ENCODE measurements at places on chromosomes 12 and 14.

GRCh38 chr14:65096323-65097089 lies 5.8 kb downstream of the MAX start:
- no peak for DNase-seq

DNA sequence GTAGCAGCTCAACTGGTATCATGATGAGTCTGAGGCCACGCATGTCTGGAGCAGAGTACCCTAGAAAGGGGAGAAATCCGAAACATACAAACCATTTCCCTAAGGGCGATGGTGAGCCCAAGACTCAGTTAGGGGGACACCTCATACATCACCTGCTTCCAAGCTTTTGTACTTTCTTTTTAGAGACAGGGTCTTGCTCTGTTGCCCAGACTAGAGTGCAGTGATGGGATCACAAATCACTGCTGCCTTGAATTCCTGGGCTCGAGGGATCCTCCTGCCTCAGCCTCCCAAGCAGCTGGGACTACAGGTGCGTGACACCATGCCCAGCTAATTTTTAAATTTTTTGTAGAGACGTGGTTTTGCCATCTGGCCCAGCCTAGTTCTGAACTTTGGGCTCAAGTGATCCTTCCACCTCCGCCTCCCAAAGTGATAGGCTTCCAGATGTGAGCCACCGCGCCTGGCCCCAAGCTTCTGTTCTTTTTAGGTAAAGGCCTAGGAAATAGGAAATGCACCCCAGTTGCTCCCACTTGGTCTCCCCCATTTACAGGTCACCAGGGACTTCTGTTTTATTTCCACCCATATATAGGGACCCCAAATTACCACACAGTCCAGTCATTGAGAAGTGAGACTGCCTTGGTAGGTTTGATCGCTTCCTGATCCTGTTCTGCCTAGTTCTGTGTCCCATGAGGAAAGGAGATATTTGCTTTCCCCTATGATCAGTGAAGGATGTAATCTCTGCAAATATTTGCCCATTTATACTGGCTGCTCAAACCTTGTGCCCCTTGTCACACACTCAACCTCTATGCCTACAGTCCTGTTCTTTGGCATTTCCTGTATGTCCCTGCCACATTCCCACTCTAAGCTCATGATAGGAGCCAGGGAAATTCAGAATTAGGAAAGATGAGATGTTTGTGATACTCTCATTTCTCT lies at the start of gene APOF:
Gene APOF (minus strand): TSS at position 728 of the 930 bp plus-strand sequence. CDS start 112 bp downstream, at position 616.
- DNase-seq, result no peak

- DNase-seq, result no peak
Measured at GRCh38 chr14:96627811-96628775, 125.9 kb downstream of the PAPOLA start.

DNA sequence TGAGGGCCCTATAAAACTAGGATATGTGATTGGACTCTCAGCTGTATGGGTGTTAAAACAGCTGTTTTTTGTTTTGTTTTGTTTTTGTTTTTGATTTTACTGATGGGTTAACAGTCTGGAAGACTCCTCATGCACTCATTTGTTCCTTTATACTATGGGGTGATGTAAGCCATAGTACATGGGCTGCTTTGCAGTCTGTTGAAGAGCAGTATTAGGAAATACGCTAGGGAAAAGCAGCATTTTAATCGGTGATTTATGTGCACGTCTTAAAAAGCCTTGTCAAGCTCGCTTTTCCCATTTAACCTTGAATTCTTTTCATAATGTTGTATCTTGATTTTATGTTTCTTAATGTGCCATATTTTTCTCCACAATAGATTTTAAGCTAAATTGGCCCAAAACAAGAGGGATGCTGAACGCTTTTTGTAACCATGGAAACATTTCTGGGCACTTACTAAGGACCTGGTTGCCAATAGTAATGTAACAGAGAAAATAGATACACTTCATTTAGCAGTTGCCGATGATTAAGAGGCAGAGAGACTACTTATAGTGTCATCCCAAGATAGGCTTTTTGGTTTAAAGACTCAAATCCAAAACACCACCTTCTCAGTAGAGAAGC lies 244.0 kb downstream of the SNAPC1 start:
- no peak for DNase-seq

- no peak for DNase-seq
Measured at GRCh38 chr12:103318566-103318965, 177.2 kb downstream of the C12orf42 start.

- no peak for DNase-seq
Measured at GRCh38 chr14:64935508-64935907, 7.0 kb downstream of the GPX2 start.

DNA sequence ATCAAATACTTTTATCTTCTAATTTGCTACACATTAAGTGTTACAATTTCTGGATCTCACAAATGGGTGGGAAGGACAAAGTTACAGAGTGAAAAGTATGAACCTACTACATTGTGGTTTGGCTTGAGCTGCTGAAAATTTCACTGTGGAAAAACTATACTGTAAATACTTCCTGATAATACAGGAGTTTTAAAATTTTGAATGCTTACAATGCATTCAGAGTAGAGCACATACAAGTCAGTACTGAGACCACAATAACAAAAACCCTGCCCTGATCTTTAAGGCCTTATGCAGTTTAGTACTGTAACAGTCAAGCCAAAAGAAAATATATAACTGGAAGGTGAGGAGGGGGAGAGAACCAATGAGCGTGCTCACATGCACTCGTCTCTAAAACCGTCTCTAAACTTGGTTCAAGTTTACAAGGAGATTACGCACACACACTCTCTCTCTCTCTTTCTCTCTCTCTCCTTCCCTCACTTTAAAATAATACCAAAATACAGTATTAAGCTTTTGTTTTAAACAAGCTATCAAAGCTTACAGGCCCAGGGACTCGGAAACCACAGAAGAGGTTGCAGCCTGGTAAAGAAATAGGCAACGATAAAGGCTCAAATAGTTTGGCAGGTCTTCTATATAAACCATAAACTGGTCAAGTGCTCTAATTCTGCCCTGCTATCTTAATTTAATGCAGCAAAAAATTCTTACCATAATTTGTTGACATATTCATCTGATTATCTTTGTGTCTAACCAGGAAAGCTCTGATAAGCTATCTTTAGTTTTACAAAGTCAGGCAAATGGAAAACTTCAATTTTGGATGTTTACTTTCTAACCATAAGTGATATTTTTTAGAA lies 58.0 kb downstream of the ATF7 start:
- no peak for DNase-seq

DNA sequence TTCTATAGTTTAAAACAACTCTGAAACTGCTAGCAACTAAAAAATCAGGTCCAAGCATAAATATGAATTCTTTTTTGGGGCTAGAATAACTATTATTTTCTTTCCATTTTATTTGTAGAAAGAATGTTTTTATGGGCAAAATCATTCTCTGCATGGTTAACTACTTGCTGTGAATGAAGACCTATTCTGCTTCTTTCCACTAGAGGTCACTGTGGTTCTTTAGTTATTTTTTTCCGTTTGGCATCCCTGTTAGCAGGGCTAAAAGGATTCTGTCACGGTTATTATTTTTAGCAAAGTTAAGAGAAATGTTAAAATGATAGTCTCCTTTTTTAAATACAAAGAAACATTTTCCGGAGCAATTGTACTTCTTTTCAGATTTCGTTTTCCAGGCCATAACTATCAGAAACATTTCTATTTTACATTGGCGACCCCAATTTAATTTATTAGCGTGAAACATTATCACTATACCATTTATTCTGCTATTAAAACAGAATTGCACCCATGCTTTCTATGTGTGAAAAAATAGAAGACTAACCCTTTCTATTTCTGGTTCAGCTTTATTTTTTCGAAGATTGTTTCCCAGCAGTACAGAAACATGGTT lies 404.8 kb downstream of the ATP23 start:
- peak; percentile 38 for DNase-seq

DNA sequence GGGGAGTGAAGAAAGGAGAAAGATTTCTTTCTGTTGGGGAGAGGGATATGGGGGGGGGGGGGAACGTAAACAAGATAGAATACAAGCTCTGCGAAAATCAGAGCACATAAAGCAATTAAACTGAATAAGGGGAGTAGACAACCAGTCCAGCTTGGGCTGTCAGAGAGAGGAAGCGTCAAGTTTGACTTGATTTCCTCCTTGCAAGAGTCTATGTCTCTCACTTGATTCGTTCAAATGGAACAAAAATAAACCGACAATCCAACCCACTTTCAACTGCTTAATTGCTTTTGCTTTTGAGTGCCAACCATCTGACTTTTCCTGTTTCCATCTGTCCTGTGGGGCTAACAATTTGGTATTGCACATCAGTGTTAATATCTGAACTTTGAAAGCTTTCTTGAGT lies 942 bp downstream of the SYT1 start:
- no peak for DNase-seq

- DNase-seq, result no peak
Measured at GRCh38 chr14:76920331-76921087, 94.3 kb downstream of the LRRC74A start.

- no peak for DNase-seq
Measured at GRCh38 chr14:34065690-34066391, 115.0 kb upstream of the EGLN3 start.

GRCh38 chr12:46439793-46440511 lies 67.4 kb upstream of the SLC38A2 start:
- DNase-seq, result no peak

DNA sequence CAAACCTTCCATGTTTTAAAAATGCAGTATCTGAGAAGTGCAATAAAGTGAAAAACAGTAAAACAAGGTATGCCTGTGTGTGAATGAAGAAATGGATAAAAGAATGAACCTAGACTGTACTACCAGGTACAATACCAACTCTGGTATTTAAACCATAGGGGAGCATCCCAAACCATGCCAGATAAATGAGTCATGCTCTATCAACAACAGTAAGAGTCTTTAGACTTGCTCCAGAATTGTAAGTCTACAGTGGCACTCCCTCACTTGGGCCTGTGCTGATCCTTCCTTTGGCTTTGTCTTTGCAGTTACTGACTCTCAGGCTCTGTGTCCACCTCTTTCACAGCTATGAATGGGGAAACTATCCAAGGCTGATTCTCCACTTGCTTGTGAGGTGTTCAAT lies 38.1 kb downstream of the BBS10 start:
- no peak for DNase-seq

DNA sequence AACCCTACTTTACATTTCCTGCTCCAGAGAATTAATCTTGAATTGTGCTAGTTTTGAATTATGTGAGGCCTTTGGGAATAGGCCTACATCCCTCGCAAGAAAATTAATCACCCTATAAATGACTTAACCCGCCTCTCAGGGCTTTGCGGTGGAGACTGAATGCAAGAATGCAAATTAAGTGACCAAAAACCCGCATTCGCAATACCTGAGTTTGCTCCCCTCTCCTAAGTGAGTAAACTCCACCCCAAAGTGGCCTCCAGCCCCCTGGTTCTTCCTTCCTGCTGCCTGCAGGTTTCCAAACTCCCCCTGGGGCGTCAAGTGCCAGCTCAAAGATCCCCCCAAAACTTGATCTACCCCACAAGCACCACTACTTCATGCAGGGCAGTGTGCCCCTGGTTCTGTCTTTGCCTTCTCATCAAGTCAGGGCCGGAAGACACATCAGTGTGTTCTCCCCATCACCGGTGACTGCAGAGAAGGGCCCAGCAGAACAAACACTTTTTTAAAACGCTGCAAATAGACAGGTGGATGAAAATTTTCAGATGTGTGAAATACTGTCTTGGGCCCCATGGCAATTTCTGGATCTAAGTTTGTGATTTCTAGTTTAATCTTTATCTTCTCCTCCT lies 644.7 kb downstream of the VRK1 start:
- DNase-seq, result no peak

- DNase-seq, result no peak
Measured at GRCh38 chr14:59252772-59253500, 64.5 kb downstream of the DAAM1 start.

GRCh38 chr12:79778802-79779448 lies 88.2 kb upstream of the PAWR start:
- no peak for DNase-seq

- DNase-seq, result no peak
Measured at GRCh38 chr14:106044515-106044914, 518.1 kb downstream of the TMEM121 start.

DNA sequence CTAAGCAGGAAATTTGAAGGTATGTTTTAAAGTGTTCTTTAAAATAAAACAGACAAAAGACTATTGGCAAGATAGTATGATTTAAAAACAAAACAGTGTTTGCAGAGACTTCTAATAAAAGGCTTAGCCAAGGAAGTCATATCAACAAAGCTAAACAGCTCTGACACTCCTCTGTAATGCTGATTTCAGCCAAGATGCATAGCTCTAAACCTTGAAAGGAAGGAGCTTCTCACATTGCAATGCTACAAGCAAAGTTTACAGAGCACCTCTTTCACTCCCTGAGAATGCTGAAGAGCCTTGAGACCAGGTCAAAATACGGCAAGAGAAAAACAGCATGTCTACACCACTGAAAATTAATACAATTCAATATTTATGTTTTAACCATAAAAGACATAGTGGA lies 51.8 kb downstream of the PARP11 start:
- no peak for DNase-seq

DNA sequence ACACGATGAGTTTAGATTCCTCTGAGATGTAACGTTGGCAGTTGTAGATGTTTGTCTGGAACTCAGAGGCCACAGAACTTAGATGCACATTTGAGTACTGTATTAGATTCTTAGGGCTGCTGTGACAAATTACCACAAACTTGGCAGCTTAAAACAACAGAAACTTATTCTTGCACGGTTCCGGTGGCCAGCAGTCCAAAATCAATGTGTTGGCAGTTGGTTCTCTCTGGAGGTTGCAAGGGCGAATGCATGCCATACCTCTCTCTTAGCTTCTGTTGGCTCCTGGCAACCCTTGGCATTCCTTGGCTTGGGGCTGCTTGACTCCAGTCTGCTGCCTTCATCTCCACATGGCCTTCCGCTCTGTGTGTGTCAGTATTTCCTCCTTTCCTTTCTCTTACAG lies 118.9 kb downstream of the C12orf75 start:
- no peak for DNase-seq

GRCh38 chr14:51963286-51963685 lies 26.1 kb upstream of the RTRAF start:
- DNase-seq, result no peak

DNA sequence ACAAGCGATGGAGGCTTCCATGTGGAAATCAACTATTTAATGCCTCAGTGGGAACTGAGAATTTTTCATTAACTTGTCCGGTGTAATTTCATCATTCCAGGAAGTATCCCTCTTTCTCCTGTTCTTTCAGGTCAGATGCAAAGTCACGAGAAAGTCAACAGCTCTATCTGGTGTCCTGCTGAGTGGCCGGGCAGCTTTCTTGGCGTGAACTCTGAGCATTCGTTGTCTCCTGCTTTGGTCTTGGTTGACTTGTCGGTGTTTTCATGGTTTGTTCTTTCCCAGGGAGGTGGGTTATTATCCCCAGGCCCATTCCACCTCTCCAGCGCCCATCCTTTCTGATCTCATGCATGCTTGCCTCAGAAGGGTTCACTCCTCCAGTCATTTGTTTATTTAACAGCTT lies 149.1 kb downstream of the GLT1D1 start:
- DNase-seq, result no peak

DNA sequence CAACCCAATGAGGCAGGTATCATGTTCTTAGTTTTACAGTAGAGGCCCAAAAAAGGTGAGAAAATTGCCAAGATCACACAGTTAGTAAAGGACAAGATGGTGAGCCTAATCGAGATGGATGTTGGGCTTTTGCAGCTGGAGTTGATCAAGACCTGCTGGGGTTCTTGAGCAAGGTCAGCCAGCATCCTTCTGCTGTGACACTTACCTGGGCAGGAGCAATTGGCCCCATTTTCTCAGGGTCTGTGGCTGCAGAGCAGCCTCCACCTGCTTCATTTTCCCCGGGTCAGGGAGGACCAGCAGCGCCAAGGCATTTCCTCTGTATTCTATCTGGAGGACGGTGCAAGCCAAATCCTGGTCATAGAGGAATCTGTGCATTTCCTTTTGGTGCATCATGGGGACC lies 6.5 kb downstream of the SERPINA11 start:
- DNase-seq, result no peak

- DNase-seq, result peak; percentile 50
Measured at GRCh38 chr12:5200278-5201087, 156.8 kb downstream of the KCNA5 start.
